B cell (primary cell): ENCODE measurements at places on chromosomes 7 and 10. TPM values are rescaled to one million over a fixed set of nuclear protein-coding genes. Genes with fewer than 3 reads are reported as not detected.

Gene AKR1D1
- total RNA-seq: not detected in 2 replicates

Gene SCART1
- total RNA-seq: 4.7 and 7.3 TPM in 2 replicates

Gene INSYN2A
- total RNA-seq: not detected in 2 replicates

Gene NME8
- not detected in 2 replicates for total RNA-seq

Gene CCL26
- not detected in 2 replicates for total RNA-seq

Gene SPAM1
- not detected in 2 replicates for total RNA-seq

Gene SEMA4G
- total RNA-seq: 0.96 and 2.2 TPM in 2 replicates

Gene TMEM213
- not detected in 2 replicates for total RNA-seq

Gene TMEM176B
- total RNA-seq: 0.25 and 0.73 TPM in 2 replicates

Gene OPN1SW
- total RNA-seq: not detected in 2 replicates

Gene MDFIC
- total RNA-seq: 56.0 and 66.1 TPM in 2 replicates

Gene C7orf57
- total RNA-seq: not detected in 2 replicates

Gene WNT2
- not detected in 2 replicates for total RNA-seq

Gene CCL24
- not detected in 2 replicates for total RNA-seq

Gene CTAGE8
- total RNA-seq: 1.3 and 1.4 TPM in 2 replicates

Gene TRPV6
- not detected in 2 replicates for total RNA-seq

Gene NDUFB8
- total RNA-seq: 131 and 143 TPM in 2 replicates

Gene ELMO1
- 166 and 177 TPM in 2 replicates for total RNA-seq

Gene FRAT1
- total RNA-seq: 25.3 and 27.8 TPM in 2 replicates

Gene PLPP4
- total RNA-seq: not detected in 2 replicates

Gene PTF1A
- total RNA-seq: not detected in 2 replicates

Gene AKR1C1
- total RNA-seq: not detected in 2 replicates

Gene GIMAP6
- 0.22 and 0.39 TPM in 2 replicates for total RNA-seq

Gene LLCFC1
- not detected in 2 replicates for total RNA-seq

Gene CFAP46
- not detected in 2 replicates for total RNA-seq

Gene PNLIPRP3
- total RNA-seq: not detected in 2 replicates

Gene NYAP1
- not detected in 2 replicates for total RNA-seq

Gene MSS51
- 6.3 and 6.4 TPM in 2 replicates for total RNA-seq

Gene SFXN2
- total RNA-seq: 22.9 and 23.5 TPM in 2 replicates

Gene DNAH11
- total RNA-seq: 0.24 TPM in 1 of 2 replicates, not detected in the other

Gene EDRF1
- 63.0 and 69.4 TPM in 2 replicates for total RNA-seq

Gene FOXI2
- total RNA-seq: not detected in 2 replicates

Gene NRCAM
- total RNA-seq: 3.6 and 4.6 TPM in 2 replicates

Gene CDNF
- total RNA-seq: 1.4 and 1.6 TPM in 2 replicates

Gene CPA1
- not detected in 2 replicates for total RNA-seq

Gene IFIT1B
- not detected in 2 replicates for total RNA-seq

Gene FEZF1
- not detected in 2 replicates for total RNA-seq

Gene GHRHR
- total RNA-seq: not detected in 2 replicates
